ENCODE measurements at places on chromosomes 2 and 18.

- no peak for DNase-seq
Measured at GRCh38 chr2:172405673-172406072, 21.7 kb upstream of the ITGA6 start.

DNA sequence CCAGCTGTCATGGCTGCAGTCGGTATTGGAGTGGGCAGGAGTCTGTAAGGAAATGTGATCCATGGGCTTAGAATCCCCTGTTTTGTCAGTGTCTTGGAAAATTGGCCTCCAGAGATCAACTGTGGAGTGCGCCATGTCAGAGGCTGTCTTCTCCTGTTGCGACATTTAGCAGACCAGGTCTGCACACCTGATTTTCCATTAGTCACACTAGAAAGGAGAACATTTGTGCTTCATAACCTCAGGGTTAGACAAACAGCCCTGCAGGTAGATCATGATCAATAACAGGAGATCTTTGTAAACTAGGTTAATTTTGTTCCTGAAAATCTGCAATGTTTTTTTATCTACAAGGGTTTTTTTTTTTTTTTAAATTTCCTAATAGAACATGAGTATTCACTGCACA lies 28.0 kb downstream of the LDLRAD4 start:
- DNase-seq = no peak

DNA sequence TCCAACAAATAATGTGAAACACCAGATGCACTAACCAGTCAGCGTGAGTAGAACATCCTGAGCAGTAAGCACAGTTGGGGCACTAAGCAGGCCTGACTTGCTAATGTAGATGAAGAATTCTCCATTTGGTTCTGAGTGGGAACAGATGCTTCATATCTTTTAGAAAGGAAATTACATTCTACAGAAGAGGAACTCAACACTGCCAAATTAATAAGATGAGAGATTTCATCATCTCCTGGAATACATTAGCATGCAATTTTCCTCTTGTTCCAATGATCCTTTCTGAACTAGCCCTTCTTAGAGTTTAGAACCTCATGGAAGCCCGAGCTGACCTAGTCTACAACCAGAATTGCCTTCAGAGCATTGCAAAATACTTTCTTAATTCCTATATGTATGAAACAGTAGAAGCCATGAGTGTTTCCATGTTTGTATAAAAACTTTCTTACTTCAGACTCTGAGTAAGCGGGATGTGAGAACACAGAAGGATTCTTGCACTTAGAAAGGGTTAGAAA lies 34.8 kb downstream of the COL5A2 start:
- no peak for DNase-seq

DNA sequence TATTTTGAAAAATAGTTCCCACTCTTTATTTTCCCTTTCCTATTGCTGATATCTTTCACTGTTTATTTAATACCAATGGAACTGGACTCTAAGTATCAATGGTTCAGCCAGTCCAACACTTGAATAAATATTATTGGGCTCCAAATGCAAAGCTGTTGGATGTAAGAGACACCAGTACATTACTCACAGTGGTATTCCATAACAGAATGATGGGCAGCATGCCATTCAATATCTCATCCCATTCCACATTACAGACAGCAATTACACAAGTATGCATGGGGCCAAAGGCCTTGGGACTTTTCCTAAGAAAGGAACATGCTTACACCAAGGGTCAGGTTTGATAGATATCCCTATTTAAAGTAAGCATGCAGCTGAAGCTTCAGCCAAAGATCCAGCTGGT lies 231.9 kb downstream of the RND3 start:
- DNase-seq = no peak

GRCh38 chr18:62605685-62606084 lies 82.9 kb downstream of the ZCCHC2 start:
- DNase-seq = no peak

DNA sequence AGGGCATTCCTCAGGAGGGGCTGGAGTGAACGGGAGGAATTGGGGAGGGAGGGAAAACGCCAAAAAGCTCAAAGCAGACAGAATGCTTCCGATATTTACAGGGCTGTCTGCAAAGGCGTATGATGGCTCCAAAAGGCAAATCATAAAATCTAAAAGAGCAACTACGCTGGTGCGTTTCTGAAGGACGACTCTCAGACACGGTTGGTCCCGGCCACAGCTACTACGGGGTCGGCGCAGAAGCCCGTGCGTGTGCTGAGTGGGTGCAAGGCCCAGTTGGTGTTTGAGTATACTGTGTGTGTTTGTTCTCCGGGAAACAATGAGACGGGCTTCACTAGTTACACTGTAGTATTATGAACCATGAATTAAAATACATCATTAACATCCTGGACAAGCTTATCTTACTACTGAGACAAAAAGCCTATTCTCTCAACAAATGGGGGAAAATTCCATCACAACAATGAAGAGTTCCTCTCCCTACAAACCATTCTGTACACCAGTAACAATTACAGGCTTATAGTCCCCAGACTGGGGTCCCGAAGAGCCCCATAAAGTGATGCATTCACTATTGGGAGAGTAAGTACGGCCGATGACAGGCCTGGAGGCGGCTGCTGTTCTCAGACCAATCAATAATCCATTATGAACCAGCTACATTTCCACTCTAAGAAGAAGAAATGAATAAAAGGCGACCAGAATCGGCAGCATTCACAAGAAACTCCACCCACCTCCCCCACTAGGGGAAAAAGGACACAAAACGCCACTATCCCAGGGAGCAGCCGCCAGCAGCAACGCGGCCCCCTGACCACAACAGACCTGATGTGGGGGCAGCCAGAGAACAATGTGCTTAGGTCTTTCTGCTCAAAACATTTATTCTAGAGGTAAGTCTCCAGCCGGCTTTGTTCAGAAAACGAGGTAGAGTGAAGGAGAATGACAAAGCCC lies 43.4 kb downstream of the ZNF516 start:
- no peak for DNase-seq

DNA sequence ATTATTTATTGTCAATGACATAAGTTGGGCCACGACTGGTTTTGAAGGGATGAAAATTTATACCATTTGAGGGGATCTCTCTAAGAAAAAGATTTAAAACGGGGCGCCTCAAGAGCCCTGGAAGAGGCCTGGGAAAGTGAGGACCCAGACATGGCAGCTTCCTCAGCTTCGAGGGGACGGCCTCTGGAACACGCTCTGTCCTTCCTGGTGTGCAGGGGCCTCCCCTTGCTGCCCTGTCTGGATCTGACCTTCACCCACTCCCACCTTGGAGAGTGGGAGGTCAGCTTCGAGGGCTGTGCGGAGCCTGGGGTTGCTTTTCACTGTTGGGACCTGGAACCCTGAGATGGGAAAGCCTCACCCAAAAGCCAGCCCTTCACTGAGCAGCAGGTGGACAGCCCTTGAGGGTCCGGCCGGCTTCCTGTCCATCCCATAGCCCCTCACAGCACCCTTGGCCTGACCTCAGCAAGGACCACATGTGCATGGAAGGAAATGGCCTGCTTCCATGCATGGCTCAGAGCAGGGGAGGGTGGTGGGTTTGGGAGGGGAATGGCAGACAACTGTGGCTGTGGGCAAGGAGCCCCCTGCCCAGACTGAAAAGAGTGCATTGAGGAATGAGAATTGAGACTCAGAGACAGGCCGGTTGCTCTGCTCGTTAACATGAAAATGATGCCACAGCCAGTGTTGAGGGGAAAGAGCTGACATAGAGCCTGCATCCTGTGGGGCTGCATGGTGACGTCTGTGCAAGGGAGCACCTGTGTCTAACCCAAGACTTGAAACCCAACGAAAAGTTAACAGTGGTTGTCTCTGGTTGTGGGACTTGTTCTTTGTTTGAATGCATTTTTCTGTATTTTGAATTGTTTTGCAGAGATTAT lies 16.3 kb downstream of the FBLN7 start:
- DNase-seq = peak; percentile 32

GRCh38 chr2:221112744-221113143 lies 459.4 kb downstream of the EPHA4 start:
- DNase-seq = no peak

DNA sequence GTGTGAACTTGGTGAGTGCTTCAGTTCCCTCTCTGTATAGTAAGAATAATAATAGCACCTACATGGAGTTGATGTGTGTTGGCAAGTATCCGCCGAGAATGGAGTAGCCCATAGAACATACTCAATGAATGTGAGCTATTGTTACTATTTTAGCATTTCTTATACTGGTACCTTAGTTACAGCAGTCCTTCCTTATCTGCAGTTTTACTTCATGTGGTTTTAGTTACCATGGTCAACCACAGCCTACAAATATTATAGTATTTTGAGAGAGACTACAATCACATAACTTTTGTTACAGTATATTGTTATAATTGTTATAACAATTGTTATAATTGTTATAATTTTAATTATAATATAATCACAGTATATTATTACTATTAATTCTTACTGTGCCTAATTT lies 152.5 kb upstream of the RASGRP3 start:
- DNase-seq = no peak

GRCh38 chr2:43426305-43427031 lies 169.4 kb downstream of the THADA start:
- peak; percentile 47 for DNase-seq

GRCh38 chr2:239383759-239384156 lies 17.1 kb downstream of the HDAC4 start:
- DNase-seq = no peak

GRCh38 chr2:128536925-128537620 lies 218.4 kb upstream of the HS6ST1 start:
- no peak for DNase-seq

- DNase-seq = no peak
Measured at GRCh38 chr2:106061611-106062349, 132.3 kb downstream of the UXS1 start.

DNA sequence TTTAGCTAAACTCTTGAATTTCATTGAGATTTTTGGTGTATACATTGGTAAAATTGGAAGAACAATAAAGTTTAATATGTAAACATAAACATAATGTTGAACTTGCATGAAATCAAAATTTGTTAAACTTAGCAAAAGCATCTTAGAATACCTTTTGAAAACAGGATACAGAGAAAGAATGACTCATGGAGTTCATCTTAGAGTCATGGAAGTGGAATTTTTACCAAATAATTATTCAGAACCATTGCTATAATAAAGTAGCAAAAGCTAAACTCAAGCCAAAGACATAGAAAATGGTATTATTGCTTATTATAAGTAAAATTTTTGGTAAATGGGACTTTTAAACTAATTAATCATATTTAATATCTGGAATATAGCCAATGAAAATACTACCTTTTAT lies 841.6 kb upstream of the SLC39A10 start:
- DNase-seq = no peak

- no peak for DNase-seq
Measured at GRCh38 chr2:65864619-65865018, 432.2 kb upstream of the SPRED2 start.

- no peak for DNase-seq
Measured at GRCh38 chr18:37160038-37160820, 331.3 kb downstream of the KIAA1328 start.

DNA sequence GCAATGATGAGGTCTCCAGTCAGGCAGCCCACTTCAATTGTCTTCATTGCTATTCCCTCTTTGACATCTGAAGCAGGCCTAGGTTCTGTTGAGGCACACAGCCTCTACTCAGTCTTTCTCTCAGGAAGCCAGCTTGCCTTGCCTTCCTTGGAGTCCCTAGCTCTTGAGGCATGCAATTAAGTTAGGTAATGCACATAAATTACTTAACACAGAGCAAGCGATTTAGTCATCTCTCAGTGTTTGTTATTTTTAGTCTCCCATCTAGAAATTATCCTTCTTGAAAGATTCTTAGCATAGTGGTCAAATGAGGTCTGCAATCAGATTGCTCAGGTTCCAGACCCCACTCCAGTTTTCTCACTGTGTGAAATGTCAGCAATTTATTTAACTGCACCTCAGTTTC lies 32.0 kb downstream of the SULT1C4 start:
- no peak for DNase-seq

- no peak for DNase-seq
Measured at GRCh38 chr18:11955239-11956029, 25.9 kb upstream of the IMPA2 start.

DNA sequence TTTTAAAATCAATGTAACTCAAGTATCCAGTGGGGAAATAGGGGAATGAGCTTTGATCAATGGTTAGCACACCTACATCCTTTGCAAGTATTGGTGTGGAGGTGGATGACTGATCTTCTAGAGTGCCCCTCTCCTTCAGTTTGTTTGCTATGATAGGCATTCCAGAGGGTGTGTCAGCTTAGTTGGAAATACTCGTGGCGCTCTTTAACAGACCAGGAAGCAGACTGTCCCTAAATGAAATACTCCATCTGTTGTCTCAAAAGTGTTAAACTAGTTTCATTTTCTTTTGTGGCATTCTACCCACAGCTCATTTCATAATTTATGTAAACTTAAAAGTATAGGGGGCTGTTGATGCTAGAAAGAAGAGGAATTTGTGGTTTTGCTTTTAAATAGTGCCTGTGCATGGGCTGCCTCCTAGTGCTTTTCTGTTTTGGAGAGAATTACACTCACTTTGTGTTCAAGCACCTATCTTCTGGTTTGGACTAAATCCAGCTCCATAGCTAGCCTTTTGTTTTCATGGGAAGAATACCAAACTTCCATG lies 66.2 kb downstream of the STAT1 start:
- DNase-seq = no peak

DNA sequence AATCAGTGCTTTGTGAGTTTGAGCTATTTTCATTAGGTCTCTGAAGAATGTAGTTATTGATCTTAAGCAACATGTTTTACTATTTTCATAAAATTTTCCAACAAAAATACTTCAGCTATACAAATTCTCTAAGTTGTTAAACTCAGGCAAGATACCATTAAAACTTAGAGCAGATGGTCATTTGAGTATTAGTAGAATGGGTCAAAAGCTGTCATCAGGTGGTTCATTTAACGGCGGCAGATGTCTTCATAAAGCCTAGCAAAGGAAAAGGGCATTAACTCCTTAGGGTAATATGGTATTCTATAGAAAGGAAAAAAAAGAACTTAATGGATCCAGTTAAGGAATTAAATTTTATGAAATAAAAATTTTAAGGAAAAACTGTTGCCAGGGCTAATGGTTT lies 19.2 kb downstream of the MIB1 start:
- DNase-seq = no peak

DNA sequence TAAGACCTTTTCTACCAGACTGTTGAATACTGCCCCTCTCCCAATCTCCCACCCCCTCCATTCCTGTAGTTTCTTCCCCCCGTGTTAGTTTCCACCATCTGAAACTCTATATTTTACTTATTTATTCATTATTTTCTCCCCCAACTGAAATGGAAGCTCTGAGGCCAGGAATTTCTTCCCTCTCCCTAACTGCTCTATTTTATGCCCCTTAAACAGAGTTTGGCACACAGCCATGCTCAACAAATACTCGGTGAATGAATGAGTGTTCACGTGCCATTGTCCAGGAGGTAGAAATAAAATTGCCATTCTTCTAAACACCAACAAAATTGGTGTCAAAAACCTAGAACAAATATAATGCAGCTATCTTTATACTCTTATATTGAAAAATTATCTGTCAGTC lies 5.6 kb downstream of the ITGB1BP1 start:
- no peak for DNase-seq
